Renal cortex interstitium (tissue), 15 donors: ENCODE measurements at places on chromosomes 7 and 10.

- no peak for DNase-seq
Measured at GRCh38 chr10:19499291-19499770, 316.9 kb upstream of the PLXDC2 start.

- DNase-seq = no peak
Measured at GRCh38 chr7:26900251-26900650, 35.9 kb upstream of the SKAP2 start.

GRCh38 chr10:51698473-51699063 is 827 bp downstream of the CSTF2T start:
- DNase-seq = no peak

- DNase-seq = no peak
Measured at GRCh38 chr7:50497968-50498367, 47.8 kb upstream of the FIGNL1 start.

DNA sequence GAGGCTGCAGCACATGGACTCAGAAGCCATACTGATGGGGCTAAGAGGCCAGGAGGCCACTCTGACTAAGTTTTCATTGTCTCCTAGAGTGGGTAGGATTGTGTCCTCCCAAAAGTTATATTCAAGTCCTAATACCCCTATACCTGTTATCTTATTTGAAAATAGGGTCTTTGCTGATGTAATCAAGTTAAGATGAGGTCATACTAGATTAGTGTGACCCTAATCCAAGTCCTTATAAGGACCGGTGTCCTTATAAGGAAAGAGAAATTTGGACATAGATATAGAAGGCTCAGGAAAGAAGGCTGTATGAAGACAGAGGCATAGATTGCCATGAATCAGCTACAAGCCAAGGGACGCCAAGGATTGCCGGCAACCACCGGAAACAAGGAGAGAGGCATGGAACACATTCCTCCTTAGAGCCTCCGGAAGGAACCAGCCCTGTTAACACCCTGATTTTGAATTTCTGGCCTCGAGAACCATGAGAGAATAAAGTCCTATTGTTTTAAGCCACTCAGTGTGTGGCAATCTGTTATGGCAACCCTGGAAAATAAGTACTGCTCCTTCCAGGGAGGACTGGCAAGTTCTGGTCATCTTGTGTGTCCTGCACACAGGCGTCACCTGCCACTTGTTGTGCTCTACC is 157.0 kb downstream of the EMX2 start:
- no peak for DNase-seq

DNA sequence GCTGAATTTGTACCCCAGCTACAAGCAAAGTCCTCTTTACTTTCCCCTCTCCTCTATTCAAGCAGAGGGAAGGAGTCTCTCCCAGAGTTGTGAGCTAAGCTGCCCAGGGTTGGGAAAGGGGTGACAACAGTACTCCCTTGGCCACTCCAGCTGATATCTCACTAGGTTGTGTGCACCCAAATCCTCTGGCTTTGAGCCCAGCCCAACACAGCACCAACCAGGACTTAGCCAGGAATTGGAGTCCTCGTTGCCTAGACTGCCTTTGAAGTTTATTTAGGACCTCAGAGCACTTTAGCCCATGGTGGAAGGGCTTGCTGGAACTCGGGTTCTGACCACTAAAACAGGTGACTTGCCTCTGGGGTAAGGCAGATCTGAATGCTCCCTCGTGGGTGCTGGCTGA is 35.7 kb upstream of the DYNC1I1 start:
- no peak for DNase-seq

GRCh38 chr7:47232751-47233412 is 349.0 kb downstream of the TNS3 start:
- DNase-seq = no peak

- DNase-seq = no peak
Measured at GRCh38 chr7:265192-265997, 24.6 kb upstream of the FOXL3 start.

- DNase-seq = no peak
Measured at GRCh38 chr10:78794736-78795455, 273.9 kb upstream of the ZMIZ1 start.

- DNase-seq = peak; percentile 66
Measured at GRCh38 chr7:102306916-102307677, 20.4 kb downstream of the SH2B2 start.

GRCh38 chr7:21108182-21108581 is 319.7 kb upstream of the SP4 start:
- DNase-seq = no peak

DNA sequence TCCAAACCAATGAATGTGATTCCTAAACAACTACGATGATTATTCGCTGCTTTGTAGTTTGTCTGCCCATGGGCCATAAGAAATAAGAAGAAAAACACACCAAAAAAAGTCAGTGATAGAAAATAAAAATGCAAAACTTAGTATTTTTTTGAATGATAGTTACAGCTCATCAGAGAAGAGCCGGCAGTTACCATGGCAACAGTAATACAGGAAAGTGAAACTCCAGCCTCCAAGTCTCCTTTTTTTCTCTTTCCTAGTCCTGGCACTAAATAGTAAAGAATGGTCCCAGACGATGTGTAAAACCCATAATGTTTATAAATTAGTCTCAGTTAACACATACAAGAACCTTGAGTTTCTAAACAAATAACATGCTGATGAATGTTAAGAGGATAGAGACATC is 21.6 kb upstream of the LHFPL3 start:
- DNase-seq = no peak

DNA sequence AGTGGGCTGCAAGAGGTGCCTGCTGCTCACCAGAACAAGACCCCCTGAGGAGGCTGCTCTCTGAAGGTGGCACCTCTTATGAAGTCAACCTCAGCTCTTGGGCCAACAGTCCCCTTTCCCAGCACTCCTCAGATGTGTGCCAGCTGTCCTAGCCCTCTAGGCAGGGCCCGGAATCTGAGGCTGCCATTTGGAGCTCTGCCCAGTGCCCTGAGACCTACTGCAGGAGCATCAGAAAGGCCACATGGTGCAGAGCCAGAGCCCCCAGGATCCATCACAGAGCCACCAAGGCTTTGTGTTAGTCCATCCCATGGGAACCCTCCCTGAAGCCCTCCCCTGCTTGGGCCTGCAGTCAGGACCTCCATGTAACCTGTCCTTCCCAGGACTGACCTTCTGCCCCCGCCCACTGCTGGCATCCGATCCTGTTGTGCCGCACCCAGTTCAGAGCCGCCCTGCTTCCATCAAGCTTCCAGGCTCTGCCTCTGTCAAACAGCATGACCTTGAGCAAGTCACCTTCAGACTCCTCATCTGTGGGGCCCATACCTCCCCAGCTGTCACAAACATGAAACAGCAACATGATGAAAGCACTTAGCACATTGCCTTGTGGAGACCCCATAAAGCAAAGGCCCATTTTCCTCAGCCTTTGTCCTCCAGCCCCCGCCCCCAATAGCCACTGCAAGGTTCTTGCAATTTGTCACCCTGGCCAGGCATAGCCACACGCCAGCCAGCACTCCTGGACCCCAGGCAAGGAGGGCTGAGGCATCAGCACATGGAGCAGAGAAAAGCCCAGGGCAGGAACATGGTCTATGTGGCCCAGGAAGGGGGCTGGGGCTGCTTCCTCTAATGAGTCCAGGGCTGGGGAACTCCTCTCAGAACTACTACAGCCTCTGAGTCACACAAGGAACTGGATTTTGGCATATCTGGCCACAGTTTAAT is 51.7 kb downstream of the GRID1 start:
- DNase-seq = no peak

GRCh38 chr10:79147306-79147705 is 78.5 kb downstream of the ZMIZ1 start:
- DNase-seq = no peak

DNA sequence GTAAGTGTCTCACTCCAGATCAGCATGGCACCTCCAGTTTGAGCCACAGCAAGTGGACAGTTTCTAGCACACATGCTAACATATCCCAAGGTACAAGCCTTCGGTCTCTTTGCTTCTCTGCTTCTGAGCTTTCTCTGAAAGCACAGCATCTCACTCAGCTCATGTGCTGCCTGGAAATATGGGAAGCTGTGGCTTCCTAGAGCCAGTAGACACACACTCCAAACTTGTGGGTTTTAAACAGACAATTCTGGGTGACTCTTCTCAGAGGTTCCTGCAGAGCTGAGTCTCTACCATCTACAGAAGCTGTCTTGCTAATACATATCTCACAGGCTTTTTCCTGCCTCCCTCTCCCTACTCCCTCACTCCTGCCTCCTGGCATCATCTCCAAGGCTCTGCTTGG is 23.9 kb upstream of the TMEM273 start:
- DNase-seq = no peak

GRCh38 chr10:70722820-70723424 is 50.6 kb downstream of the ADAMTS14 start:
- no peak for DNase-seq

DNA sequence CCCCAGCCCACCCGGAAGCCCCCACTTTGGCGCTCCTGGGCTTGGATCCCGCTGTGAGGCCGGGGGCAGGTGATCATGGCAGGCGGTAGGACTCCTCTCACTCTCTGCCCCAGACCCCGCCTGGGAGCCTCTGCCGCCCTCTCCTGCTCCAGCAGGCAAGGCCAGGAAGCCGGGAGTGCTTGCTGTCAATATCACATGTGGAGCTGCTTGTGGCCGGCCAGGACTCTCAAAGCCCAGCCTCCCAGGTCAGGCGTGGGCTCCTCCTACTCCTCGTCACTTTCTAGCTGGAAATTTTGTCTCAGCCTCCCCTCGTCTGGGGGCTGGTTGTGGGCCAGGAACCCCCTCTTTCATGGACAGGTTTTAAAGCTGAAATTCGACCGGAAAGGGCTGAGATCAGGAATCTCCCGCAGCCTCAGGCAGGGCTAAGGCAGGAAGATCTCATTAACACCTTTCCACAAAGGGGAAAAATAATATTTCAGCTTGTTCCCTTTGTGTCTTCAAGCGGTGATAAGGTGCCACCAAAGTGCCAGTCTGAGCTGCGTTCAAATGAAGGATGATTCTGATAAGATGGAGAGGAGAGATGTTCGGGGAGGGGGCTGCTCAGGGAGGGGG is 273.6 kb upstream of the PODXL start:
- no peak for DNase-seq

- no peak for DNase-seq
Measured at GRCh38 chr10:24435374-24435773, 226.4 kb downstream of the KIAA1217 start.

DNA sequence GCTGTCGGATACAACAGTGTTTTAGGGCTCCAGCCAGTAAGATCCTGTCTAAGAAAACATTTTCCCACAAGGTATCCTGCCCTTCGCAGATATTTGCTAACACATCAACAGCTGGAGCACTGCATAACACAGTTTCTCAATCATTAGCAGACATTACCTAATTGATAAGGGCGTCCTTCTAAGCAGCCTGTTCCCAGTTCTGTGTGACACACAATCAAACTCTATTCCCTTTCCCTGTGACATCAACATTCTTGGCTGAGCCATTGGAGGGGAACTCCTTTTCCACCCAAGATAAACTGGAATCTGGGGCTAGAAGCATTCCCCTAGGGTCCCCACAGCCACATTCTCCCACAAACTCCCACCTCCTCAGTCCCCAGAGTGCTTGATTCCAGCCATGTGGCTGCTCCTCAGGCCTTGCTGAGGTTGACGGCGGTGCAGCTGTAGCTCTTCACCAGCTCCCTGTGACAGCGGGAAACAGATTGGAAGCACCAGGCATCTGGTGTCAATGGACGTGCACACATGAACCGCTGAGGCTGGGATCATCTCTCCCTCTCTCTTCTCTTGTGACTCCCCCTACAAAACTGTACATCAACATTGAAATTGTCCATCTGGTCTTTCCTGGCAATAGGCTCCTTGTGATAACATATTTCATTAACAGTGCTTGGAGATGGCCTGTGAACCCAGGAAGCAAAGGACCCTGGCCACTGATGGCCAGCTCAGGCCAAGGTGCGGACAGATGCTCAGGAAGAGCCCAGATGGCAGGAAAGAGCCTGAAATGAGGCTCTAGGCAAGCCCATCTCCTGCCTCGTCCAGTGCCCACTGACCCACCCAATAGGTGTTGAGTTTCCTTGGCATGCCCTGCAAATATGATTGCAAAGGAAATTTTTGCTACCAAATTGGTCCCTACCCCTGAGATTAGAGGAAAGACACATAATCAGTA is 131.1 kb upstream of the TBX20 start:
- DNase-seq = peak; percentile 31

GRCh38 chr10:13637303-13637856 is 50.6 kb downstream of the PRPF18 start:
- no peak for DNase-seq

GRCh38 chr7:89908736-89909135 is 245.5 kb upstream of the STEAP1 start:
- no peak for DNase-seq

DNA sequence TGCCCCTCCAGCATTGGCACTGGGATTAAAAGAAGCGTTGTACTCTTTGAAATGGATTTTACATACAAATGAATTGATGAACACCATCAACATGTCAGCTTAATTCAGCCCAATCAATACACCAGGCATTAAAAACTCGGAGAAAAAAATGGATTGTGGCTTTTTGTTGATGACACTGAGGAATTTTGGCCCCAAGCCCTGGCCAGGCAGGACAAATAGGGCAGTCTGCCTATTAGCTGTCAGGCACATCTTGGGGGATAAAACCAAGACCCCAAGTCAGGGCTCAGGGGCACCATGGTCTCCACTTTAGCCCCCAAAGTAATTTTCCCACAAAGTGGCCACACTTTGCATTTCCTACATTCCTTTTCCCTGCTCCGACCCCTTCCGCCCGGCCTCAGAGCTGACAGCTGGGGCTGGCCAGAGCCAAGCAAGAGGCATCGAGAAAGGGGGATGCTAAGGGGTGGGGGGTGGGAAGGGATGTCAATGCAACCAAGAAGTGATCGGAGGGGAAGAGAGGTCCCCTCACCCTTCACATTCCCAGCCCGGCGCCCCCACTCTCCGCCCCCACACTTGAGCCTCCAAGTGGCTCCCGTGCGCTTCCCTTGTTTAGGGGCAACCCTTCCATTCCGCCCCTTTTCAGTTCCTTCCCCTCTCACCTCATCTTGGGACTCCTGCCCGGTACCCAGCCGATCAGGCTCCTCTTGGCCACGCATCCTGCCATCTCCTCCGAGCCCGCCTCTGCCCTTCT is 711 bp downstream of the HIP1 start:
- DNase-seq = no peak

GRCh38 chr10:28125701-28126100 is 126.8 kb upstream of the ODAD2 start:
- DNase-seq = no peak

GRCh38 chr10:30510184-30510931 is 76.4 kb downstream of the MAP3K8 start:
- DNase-seq = no peak

DNA sequence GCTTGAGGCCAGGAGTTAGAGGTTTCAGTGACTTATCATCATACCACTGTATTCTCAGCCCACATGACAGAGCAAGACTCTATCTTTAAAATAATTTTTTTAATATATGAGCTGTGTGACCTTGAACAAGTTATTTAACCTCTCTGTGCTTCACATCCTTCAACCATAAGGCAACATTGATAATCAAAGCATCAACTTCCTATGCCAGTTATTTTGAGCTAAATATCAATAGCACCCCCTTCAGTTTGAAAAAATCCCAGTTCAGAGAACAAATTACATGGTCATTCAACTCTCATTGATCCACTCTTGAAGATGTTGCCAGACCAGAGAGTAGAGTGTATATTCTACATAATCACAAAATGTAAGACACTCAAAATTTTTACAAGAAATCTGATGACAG is 53.0 kb downstream of the ASNS start:
- no peak for DNase-seq
